ENCODE measurements at places on chromosomes 4 and X.

DNA sequence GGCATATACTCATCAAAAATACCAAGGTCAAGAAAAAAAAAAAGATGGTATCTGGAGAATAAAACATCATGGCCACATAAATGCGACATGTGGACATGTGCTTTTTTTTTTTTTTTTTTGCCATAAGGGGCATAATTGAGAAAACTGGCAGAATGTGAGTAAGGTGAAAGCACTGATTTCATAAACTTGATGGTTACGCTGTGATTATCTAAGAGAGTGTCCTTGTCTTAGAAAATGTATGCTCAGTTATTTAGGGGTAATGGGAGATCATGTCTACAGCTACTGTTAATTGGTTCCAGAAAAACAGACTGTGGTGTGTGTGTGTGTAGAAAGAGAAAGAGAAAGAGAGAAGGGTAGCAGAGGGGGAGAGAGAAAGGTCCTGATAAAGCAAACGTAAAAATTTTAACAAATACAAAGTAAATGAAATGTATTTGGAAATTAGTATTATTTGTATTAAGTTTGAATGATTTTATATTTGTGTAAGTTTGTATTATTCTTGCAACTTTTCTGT is 8.1 kb downstream of the DNAJB14 start:
- no peak for DNase-seq

GRCh38 chr4:122772311-122772710 is 39.8 kb downstream of the BBS12 start:
- DNase-seq = peak; percentile 58

GRCh38 chr4:139282721-139283075 is 2.7 kb upstream of the MGARP start:
- no peak for DNase-seq

- DNase-seq = no peak
Measured at GRCh38 chr4:101921370-101921769, 130.8 kb downstream of the BANK1 start.

DNA sequence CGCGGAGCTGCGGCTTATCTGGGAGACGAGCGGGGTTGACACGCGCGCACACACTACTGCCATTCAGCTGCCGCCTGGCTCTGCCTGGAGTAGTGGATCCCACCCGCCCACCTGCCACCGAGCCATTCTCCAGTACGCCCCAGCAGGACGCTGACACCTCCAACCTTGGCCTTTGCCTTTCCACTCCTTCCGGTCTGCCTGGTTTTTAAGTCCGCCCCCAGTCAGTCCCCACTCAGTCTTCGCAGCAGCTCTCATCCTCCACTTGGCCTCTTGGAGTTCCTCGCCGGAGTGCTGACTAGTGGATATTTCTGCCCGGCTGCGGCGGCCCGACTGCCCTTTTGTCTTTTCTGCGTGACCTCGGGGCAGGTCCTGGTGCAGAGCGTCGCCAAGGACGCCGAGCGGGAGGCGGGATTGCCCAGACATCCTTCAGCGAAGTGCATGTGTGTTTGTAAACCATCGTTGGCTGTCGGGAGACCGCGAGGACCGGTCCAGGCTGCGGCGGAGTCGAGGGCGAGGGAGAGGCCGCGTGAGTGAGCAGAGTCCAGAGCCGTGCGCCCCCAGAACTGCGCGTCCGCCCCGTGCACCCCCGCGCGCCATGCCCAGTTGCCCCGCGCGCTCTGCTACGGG is 1.1 kb downstream of the SLIT2 start:
- peak; percentile 50 for DNase-seq

DNA sequence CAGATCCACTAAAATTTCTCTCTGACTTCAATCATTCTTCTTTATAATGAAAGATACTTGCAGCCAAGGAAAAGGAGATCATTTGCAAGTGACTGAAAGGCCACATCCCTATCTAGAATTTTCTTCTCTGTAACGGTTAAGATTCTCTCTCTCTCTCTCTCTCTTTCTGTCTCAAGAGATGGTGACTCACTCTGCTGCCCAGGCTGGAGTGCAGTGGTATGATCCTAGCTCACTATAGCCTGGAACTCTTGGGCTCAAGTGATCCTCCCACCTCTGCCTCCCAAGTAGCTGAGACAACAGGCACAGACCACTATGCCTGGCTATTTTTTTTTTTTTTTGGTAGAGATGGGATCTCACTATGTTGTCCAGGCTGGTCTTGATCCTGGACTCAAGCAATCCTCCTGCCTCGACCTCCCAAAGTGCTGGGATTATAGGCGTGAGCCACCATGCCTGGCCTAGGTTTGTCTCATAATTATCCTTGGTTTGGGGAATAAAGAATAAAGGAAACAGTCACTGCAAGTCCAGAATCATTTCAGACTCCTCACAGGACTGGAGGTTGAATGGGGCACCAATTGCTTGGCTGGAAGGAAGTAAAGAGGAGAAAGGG is 33.3 kb upstream of the GALNT7 start:
- DNase-seq = peak; percentile 66

DNA sequence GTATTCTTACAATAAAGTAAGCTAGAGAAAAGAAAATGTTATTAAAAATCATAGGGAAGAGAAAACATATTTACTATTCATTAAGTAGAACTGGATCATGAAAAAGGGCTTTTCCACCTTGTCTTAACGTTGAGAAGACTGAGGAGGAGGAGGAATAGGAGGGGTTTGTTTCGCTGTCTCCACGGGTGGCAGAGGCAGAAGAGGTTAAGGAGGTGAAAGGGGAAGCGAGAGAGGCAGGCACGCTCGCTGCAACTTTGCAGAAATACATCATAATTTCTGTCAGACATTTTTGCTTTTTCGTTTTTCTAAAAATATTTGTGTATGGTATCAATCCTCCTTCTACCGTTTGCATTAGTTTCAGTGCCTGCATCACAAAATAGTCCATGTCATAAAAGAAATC is 2375.1 kb upstream of the AGA start:
- DNase-seq = no peak

GRCh38 chrX:40260146-40260747 is 162.5 kb upstream of the BCOR start:
- no peak for DNase-seq

DNA sequence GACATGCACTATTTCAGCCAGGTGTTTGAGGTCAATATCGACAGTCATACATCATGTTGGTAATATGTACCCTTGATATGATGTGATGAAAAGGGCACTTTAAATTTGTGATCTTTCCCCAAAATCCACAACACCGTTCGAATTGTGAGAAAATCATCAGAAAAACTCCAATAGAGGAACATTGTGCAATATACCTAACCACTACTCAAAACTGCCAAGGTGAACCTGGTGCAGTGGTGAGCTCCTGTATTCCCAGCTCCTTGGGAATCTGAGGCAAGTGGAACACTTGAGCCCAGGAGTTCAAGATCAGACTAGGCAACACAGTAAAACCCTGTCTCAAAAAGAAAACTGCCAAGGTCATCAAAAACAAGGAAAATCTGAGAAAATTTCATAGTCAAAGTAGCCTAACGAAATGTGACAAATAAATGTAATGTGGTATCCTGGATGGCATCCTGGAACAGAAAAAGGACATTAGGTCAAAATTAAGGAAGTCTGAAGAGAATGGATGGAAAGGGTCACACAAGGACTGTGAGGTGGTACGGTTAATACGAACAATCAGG is 55.6 kb upstream of the LSM6 start:
- DNase-seq = no peak

GRCh38 chr4:126973201-126973600 is 659.6 kb upstream of the INTU start:
- no peak for DNase-seq

DNA sequence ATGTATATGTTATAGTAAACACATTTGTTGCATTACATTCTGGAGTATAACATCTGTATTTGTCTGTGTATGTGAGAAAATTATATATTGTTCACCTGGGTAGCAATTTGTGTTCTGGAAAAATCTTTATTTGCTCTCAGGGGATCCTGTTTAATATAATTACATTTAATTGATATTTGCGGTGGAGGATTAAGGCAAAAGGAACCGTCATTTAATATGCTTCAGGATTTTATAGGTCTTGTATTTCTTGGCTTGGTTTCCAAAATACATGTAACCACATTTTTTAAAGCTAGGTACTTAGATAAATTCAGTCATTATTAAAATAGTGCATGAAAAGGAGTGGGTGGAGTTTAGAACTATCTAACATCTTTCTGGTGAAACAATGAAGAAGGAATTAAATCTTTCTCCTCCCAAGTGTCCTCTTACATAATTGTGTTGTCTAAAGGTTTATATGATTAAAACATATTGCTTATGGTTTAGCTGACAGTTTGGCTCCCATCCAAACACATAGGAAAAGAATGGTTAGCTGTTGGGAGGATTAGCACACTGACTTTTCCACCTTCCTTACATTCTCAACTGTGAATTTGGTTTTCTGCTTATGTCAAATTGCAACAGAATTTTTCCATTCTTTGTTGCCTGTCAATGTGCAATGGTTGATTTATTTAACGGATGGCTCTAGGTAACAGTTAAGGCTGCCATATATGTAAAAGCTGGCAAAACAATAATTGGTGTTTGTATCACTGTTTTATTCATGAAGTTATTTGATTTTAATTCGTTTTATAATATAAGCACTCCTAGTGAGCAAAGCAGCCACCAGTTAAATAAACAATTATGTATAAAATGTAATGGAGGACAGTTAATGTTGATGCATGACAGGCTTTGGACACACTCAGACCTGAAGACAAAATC is 250.8 kb upstream of the SFRP2 start:
- DNase-seq = no peak

DNA sequence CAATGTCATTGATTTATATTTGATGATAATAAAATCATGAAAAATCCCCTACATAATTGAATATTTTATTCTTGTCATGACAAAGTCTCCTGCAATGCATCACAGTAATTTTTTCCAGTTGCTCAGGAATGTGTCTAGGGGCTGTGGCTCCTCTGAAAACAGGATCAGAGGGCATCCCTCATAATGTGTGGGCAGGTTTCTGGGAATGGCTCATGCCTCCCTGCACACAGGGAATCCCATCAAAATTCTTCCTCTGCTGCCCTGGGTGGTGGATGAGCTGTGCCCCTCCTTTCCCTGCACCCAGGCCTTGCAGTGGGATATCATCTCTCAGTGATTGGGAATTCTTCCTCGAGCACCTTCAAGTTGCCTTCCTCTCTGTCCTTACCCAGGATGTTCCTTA is 20.4 kb upstream of the PUDP start:
- no peak for DNase-seq

DNA sequence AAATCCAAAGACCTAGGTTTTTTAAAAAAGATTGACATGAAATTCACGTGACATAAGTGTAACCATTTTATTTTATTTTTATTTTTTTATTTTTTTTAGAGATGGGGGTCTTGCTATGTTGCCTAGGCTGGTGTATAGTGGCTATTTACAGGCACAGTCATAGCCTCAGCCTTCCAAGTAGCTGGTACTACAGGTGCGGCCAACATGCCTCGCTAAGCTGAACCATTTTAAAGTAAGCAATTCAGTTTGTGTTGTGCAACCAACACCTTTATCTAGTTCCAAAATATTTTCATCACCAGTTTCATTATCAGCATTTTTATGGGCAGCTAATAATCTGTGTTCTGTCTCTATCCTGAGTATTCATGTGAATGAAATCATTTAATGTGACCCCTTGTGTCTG is 107.5 kb upstream of the ENPEP start:
- DNase-seq = no peak

GRCh38 chr4:159003420-159004253 is 99.2 kb upstream of the RAPGEF2 start:
- DNase-seq = peak; percentile 24

GRCh38 chr4:169619518-169619957 is 840 bp upstream of the CLCN3 start:
- DNase-seq = peak; percentile 59

GRCh38 chr4:99059550-99059949 is 29.0 kb downstream of the ADH5 start:
- no peak for DNase-seq

DNA sequence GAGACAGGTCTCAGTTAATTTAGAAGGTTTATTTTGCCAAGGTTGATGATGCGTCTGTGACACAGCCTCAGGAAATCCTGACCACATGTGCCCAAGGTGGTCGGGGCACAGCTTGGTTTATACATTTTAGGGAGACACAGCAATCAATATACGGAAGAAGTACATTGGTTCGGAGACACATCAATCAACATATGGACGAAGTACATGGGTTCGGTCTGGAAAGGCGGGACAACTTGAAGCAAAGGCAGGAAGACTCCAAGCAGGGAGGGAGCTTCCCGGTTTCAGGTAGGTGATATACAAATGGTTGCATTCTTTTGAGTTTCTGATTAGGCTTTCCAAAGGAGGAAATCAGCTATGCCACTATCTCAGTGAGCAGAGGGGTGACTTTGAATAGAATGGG is 225.2 kb upstream of the ZFP42 start:
- no peak for DNase-seq

DNA sequence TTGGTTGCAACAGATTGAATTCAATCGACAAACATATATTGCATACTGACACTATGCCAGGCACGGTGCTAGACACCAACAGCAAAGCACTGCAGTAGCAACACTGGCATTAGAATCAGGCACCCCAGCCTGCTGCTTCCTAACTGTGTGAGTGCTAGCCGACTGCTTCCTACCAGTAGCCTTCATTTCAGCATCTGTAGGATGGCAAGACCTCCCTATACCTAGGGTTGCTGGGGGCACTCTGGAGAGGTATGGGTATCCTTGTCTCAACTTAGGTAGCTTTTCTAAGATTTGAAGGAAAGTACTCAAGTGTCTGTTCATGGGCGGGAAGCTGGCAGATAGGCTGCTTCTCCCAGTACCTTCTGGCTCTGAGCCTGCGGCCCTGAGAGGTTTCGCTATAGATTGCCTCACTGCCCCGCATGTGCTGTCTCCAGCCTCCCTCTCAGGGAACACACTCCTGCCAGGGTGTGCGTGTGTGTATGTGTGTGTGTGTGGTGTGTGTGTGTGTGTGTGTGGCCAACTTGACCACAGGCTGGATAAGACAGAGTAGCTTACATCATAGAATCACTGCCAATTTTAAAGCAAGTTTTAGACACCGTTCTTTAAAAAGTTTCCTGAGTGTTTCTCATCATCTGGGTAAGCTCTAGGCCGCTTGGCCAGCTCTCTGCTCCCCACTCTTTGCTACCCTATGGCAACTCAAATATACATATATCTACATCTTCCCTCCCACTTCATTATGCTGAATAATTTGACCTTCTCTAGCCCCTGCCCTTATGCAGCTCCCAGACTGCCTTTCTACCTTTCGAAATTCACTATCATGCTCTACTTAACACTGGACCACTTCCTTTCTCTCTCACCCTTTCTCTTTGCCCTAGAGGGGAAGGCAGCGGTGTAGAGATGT is 97.0 kb upstream of the PJA1 start:
- peak; percentile 47 for DNase-seq

DNA sequence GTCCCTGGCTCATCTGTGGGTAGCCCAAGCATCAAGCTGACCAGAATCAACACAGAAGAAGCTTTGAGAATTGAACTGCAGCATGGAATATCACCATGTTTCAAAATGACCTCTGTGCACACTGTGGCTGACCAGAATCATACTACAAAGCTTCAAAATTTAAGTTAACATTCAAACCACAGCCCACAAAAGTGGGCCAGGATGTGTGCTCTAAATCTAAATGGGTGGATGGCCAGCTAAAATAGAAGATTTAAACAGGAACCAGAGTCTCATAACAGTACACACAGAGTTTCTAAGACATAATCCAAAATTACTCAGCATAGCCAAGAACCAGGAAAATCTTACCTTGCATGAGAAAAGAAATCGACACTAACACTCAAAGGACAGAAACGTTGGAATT is 46.1 kb downstream of the KLF3 start:
- no peak for DNase-seq

- peak; percentile 90 for DNase-seq
Measured at GRCh38 chr4:81207828-81208227, 7.2 kb downstream of the PRKG2 start.

- peak; percentile 23 for DNase-seq
Measured at GRCh38 chr4:143586080-143586479, 72.6 kb downstream of the SMARCA5 start.

Measured in fibroblast of mammary gland (primary cell).